ENCODE measurements at places on chromosomes 12 and 14. TPM values are rescaled to one million over a fixed set of nuclear protein-coding genes. Genes with fewer than 3 reads are reported as not detected.

- no peak for DNase-seq
Observed at GRCh38 chr12:121983536-121984210, 38.0 kb upstream of the BCL7A start.

The CEBPE gene
- not detected for total RNA-seq

GRCh38 chr12:121397521-121397920, 2.4 kb upstream of the RNF34 start:
- DNase-seq: no peak

GRCh38 chr14:33880330-33880729, 70.5 kb downstream of the EGLN3 start:
- no peak for DNase-seq

DNA sequence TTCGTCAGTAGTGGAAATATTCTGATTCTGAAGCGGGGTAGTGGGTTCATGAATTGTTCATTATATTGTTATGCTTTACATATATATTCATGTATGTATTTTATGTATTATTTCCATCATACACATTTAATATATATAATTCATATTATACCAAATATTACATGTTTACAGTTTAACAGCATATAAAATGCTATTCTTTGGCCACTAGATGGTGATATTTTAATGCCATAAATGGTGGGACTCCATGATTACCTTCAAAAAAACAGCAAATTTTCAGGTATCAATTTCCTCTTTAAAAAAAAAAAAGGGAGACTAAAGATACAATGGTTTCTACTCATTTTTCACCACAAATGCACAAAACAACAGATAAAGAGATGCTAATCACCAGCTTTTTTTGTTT, 41.0 kb downstream of the BDKRB1 start:
- DNase-seq: no peak

GRCh38 chr14:68730811-68731425, 61.9 kb downstream of the ZFP36L1 start:
- DNase-seq: no peak

The SLC17A8 gene
- not detected for total RNA-seq

- DNase-seq: no peak
Observed at GRCh38 chr12:24075650-24076049, 126.2 kb upstream of the SOX5 start.

DNA sequence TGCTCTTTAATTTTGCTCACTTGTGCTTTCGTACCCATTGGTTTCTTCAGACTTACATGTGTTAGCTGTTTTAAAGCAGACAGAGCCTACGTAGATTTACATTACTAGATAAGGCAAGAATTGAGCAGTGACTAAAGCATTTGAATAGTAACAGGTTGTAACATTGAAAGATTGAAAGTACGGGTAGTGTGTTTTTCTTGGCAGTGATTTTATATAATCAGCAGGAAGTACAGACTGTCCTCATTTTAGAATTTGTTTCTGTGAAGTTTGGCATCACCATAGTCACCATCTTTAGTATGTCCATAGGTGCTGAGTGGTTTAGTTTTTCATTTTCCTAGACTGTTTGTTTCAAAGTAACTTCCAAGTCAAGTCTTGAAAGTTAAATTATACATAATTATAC, 14.0 kb downstream of the RTRAF start:
- no peak for DNase-seq

GRCh38 chr12:31650918-31651317, 8.6 kb upstream of the ETFBKMT start:
- DNase-seq: no peak

DNA sequence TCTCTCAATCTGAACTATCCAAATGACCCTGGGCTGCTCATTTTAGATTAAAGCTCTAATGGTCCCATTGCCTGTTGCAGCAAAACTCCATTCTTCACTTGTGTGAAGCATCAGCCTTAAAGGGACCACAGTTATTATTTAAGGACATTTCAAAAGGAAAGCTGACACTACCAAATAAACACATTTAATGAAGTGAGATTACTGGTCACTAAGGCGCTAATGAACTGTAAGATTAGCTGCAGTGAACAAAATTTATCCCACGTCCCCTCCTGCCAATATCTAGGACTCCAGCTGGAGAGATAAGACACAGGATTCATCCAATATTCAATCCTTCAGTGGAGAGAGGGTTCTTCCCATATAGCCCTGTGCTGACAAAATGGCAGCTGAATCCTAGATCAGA, 1029.2 kb upstream of the SEL1L start:
- DNase-seq: no peak

GRCh38 chr12:59634254-59634653, 38.4 kb downstream of the SLC16A7 start:
- no peak for DNase-seq

Measured in tibial nerve (tissue), 4 donors.